ENCODE measurements at places on chromosomes 11 and 22.

- DNase-seq = no peak
These were observed 28.6 kb downstream of the MYO7A start for GRCh38 chr11:77156396-77157195.

GRCh38 chr11:34970480-34970879 lies 54.1 kb downstream of the PDHX start:
- DNase-seq = no peak

DNA sequence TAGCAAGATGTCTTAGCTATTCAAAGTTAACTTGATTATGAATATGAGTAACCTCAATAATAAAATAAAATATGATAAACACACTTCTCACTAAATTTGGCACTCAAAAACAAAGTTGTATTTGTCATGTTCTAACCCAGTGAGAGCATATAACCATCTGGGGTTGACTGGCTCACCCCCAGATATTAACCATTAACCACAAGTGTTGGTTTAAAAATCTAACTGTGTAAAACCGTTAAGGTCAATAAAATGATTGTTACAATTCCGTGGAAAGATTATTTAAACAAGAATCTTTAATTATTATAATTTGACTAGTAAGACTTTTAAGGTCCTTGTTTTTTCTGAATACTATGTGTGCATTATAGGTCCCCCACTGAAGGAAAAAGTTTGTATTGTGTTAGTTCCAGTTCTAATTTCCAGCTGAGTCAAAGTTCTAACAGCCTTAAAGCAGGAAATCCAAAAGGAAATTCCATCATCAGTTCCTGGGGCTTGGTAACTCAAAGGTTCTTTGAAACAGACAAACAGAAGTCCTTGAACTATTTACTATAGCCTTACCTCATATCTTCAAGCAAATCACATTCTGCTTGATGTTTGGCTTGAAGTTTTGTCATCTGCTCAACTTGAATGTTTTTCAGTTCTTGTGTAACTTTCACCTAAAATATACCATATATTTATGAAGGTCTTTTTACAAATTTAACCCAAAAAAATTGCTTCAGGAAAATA lies 2.5 kb downstream of the FCHSD2 start:
- no peak for DNase-seq

DNA sequence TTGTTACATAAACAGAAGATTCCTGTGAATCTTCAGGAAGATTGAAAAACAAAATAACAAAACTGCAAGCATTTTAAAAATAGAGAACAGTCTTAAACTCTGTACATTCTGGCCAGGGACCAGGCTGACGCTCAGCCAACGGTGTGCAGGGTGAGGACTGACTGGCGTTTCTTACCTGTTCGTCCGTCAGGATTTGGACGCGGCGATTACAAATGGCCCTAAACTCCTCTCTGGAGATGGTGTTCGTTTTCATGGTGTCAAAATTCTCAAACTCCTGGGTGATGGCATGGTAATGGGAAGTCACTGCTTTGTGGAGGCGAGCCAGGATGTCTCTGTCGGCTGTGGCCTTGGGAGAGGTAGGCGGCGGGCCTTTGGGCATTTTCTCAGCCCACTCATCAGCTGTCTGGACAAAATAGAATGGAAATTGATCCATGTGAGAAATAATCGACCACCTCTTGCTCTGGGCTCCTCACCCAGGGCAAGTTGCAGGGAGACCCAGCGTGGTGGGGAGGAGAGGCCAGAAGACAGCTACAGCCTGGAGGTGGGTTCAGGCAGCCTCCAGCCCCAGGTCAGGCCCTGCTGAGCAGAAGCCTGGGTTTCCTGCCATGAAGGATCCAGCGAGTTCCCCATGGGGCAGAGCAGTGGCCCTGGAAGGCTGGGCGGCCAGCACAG lies 143.0 kb downstream of the MPPED1 start:
- DNase-seq = no peak
